ENCODE measurements at places on chromosomes 11 and 22.

DNA sequence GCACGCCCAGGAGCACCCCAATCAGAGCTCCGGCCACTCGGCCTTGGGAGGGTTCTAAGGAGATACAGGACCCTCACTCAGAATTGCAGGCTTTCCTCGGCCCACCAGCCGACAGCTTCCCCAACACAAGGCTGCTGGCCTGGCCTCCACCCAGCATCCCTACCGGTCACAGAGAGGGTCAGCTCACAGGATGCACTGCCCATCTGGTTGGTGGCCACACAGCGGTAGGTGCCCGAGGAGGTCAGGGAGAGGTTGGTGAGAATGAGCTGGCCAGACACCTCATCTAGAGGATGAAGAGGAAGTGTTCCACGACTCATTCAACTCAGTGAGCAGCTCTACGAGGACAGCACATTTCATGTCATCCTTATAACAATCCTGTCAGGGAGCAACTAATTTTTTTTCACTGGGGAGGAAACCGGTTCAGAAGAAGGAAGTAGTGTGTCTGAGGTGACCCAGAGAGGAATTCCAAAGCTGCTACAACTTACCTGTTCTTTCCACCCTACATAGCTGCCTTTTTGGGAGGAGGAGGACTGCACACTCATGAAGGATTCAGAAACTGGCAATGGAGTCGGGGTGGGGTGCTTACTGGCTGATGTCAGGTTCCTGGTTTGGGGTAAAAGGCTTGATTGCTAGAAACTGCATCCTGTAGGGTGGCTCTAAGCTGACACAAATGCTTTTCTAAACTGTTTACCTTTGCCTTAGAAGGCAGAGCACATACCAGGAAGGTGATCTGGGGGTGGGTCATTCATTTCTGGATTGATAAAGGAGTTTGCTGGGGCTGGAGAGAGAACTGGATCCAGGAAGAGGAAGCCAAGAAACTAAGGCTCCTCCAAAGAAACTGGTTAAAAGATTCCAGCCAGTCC is 3.3 kb downstream of the VSIG2 start:
- DNase-seq, result no peak

DNA sequence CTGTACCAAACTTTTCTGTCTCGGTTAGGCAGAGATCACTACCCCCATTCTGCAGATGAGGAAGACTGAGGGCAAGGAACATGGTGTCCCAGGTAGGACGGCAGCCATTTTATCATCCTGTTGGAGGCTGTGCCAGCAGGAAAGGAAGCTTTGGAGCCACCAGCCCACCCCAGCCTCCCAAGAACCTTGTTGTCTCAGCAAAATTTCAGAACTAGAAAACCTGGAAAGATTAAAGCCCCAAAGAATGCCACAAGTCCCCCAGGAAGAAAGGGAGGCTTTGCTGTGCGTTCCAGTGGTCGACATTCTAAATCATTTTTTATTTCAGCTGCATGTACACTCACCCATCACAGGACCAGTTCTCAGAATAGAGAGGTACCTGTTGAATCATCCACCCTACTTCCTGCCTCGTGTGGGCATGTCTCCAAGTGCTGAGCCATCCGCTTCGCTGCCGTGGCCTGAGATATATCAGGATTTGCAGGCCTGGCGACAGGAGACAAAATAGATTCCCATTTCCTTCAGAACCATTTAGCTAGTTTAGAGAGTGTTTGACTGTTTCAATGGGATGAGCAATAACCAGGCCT is 13.0 kb upstream of the EIF3D start:
- DNase-seq, result no peak

GRCh38 chr11:69481393-69481844 is at the start of gene LINC01488:
Gene LINC01488 (plus strand): TSS chr11:69481663.
- no peak for DNase-seq

DNA sequence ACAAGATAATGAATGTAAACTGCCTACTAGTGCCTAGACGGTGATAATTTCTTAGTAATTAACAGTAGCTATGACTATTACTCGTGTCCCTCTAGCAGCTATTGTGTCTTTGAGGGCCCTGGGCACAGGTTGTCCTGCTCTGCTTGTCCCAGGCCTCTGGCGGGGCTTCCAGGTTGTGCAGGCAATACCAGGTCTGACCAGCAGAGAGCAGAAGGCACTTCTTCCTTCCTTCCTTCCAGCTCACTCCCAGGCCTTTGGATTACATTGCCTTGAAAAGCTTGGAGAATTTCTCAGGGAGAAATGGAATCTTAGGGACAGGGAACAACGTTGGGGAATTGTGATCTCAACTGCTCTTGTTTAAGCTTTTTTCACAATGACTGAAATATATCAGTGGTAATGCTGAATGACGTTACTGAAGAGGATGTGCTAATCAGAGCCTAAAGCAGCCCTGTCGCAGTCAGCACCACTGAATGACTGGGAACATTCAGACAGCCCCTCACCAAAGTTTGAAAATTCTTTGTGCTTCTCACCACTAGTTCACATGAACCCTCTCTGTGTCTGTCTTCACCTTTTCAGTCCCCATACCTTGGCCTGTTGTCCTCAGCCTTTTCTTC is 8.4 kb upstream of the CCKBR start:
- no peak for DNase-seq

- DNase-seq, result no peak
Observed at GRCh38 chr11:60161766-60162165, 21.1 kb downstream of the MS4A6A start.

DNA sequence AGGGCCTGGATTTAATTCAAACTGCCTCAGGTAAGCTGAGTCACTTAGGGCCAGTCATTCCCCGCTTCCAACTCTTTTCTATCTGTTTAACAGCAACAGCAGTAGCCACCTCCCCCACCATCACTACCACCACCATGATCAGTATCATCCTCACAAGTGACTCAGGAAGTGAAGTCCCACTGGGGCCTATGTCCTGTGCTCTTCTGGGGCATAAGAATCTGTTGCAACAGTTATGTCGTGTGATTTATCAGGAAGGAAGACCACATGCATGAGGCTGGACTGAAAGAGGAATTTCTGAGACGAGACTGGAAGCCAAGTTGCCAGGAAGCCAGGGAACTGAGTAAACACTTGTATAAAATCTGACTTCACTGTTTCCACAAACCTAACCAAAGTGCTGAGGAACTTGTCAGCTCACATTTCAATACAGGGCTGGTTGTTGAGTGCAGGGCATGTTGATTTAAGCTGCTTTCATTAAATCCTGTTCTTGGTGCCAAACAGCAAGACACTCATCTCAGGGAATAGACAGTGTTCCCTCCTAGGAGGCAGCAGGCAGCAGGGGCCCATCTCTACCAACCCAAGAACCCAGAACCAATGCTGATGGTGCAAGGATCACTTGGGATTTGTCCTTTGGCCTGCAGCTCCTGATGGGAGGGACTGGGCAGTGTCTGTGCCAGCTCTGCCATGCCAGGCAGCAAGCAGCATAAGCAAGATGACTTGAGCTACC is 226.7 kb upstream of the NARS2 start:
- no peak for DNase-seq

- DNase-seq, result no peak
Observed at GRCh38 chr22:20459152-20459542, 21.5 kb upstream of the SCARF2 start.

DNA sequence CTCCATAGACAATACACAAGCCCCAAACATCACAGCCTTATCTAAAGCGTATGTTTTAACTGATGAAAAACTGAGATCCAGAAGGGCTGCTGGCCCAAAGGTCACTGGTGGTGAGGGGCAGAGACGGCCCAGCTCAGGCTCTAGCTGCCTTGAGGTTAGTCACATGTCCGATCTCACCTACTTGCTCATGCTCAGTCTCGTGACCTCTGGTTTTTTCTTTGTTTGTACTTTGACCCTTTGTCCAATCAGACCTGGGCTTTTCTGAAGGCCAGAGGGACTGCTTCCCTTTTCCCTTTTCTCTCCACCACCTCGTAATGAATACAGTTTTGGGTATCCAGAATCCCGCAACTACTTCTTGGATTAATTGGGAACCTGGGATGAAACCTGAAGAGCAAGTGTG is 28.6 kb downstream of the MMP20 start:
- DNase-seq, result no peak

DNA sequence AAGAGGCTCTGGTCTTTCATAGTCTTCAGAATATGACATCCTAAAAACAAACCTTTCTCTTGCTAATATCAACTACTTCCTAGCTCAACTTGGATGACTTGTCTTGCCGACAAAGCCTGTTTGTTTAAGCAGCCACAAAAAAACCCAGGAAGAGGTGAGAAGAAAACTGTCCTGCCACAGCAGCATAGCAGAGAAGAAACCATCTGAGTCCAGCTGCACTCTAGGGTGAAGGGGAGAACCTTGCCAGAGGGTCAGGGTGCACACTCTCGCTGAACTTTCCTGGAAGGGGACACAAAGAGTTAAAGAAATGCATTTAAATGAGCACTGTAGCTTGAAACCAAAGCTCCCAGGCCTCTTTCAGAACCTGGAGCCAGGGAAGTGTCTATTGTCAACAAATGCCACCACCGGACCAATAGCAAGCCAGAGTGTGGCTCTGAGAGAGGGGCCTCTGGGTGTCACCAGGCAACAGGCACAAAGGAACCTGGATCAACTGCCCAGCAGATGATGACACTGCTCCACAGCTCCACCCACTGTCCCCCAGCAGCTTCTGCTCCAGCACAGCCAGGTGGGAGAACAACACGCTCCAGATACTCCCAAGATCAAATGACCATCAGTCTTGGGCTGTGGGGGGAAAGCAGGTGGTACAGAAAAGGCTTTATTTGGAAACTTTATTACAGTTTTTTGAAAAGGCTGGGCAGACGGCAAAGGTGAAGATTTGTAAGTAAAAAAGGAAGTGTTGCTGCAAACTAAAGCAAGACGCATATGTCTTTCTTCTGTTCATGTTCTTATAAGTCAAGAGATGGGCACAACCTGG is 105.7 kb downstream of the RASSF10 start:
- peak; percentile 62 for DNase-seq

DNA sequence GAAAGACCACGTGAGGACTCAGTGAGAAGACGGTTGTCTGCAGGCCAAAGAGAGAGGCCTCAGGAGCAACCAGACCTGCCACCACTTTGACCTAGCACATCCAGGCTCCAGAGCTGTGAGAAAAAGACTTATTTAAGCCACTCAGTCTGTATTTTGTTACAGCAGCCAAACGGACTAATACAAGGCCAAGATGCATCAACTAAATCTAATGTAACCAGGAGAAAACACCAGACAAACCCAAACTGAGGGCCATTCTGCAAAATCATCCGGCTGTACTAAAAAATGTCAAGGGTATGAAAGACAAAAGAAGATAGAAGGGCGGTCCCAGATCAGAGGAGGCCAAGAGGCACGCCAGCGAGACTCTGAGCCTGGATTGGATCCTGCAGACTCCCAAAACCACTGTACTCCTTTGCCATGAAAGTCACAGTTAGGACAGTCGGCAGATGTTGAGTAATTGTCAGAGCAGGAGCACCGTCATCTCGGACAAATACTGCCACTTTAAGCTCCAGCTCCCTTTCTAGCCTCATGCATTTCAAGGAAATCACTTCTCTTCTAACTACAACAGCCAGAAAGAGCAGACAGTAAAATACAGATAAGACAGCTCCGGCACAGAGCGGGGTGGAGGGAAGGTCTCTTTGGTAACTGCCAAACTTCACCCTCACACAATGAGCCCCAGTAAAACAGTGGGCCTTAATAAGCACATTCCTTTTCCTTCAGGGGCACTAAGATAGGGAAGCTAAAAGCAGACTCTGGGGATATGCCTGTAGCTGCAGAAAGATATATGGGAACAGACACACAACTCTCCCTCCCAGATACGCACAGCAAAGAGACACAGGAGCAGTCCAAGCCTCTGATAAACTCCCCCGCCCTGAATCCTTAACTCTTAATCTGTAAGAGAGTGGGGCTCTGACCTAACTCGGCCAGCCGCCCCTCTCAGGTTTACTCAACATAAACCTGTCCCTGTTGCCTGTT is 3.5 kb upstream of the ZP1 start:
- DNase-seq, result no peak
